ENCODE measurements at places on chromosomes 11 and 22.

DNA sequence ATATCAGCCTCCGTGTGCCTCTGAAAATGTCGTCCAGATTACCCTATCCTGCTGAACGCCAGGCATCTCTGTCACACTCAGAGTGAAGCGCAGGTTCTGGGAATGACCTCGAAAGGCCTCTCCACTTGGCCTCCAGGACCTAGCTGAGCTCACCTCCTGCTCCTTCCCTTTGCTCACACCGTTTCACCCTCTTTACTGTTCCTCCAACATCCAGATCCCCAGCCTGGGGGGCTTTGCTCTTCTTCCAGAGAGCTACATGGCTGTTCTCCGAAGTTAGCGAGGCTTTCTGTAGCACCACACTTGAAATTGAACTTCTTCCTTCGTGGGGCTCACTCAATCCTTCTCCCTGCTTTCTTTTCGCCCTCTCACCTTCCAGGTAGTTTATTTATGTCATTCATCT lies 27.9 kb downstream of the GLB1L2 start:
- DNase-seq = no peak

DNA sequence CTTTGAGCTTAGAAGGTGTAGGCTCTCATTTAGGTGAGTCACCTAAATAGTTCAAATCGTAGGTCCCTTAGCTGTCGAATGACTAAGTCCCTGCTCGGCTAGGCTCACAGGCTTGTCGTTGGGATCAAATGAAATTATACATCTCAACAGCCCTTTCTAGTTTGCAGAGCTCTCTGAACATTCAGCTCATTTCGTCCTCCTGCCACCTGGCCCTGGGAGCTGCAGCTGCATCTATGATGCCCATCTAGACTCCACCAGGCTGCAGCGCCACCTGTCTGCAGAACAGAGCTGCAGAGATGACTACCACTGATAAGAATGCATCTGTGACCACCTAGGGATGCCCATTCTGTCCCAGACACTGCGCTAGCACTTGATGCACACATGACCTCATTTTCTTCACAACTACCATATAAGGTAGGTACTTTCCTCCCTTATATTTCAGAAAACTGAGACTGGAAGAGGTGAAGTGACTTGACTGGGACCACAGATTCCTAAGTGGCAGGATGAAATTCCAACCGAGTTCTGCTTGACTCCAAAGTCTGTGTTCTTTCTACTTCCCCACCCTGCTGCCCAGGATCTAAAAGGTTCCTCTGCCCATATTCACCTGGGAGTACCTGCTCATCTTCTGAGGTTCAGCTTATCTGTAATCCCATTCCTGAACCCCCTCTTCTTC lies 141.1 kb upstream of the NARS2 start:
- DNase-seq = peak; percentile 92

GRCh38 chr11:119580081-119580480 lies 148.9 kb downstream of the NECTIN1 start:
- no peak for DNase-seq

GRCh38 chr11:120842195-120842594 lies 181.7 kb upstream of the TBCEL start:
- DNase-seq = no peak

- DNase-seq = no peak
These were observed 648 bp downstream of the DLG2 start for GRCh38 chr11:85626496-85626895.

- DNase-seq = no peak
These were observed 41.4 kb upstream of the ST14 start for GRCh38 chr11:130118165-130118564.

DNA sequence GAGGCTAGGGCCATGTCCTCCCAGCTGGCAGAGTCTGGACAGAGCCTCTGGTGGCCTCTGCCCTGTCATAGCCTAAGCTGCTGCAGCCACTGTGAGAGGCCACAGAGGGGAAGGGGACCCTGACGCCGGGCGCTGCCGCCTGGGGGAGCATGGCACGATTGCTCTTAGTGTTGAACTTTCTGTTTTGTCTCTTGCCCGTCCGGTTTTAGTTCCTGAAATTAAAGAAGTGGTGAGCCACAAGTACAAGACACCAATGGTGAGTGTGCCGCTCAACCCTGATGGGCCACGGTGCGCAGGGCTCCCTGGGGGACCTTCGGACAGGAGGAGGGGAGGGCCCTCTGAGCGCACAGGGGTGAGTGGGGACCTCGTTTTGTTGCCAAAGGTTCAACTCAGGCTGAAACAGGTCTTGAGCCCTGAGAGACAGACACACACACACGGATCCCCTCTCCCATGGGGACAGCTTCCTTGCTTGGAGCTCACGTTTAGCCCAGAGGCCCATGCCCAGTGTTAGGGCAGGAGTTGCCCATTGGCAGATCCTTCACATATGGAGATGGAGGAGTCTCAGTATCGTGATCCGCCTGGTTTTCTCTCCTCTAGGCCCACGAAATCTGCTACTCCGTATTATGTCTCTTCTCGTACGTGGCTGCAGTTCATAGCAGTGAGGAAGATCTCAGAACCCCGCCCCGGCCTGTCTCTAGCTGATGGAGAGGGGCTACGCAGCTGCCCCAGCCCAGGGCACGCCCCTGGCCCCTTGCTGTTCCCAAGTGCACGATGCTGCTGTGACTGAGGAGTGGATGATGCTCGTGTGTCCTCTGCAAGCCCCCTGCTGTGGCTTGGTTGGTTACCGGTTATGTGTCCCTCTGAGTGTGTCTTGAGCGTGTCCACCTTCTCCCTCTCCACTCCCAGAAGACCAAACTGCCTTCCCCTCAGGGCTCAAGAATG lies 23.8 kb downstream of the MYBPC3 start:
- DNase-seq = peak; percentile 5
